ENCODE measurements at places on chromosomes 6 and 20.

- DNase-seq = no peak
These were observed 522.2 kb upstream of the FLRT3 start for GRCh38 chr20:14859627-14860026.

GRCh38 chr20:44732327-44732726, 13.3 kb upstream of the KCNK15 start:
- no peak for DNase-seq

GRCh38 chr20:2652724-2653555, 508 bp downstream of the NOP56 start:
- DNase-seq = peak; percentile 45

- DNase-seq = no peak
These were observed 26.2 kb upstream of the GATA5 start for GRCh38 chr20:62501801-62502495.

GRCh38 chr6:163986313-163986712, 571.8 kb downstream of the QKI start:
- no peak for DNase-seq

GRCh38 chr6:151317103-151317994, 74.0 kb downstream of the ZBTB2 start:
- DNase-seq = no peak

GRCh38 chr6:42045538-42046460, 4.5 kb upstream of the TAF8 start:
- DNase-seq = peak; percentile 42

DNA sequence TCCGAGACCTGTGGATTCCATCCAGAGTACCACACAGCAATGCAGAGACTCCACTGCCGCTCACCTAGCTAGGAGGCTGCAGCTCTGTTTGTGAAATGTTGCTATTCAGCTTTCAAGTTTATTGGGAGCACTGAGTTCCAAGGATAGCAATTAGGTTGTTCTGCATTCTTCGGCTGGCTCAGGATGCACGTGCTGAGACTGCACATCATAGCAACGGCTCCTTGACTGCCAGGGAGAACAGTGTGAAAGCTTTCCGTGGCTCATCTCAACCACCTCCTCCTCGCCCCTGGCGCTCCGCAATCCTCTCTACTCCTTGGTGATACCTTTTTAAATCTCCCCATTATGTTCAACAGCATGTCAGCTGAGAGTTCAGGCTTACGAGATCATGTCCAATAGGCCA, 116.6 kb downstream of the TSHZ2 start:
- no peak for DNase-seq

GRCh38 chr6:124987291-124987690, 25.1 kb downstream of the RNF217 start:
- DNase-seq = no peak

GRCh38 chr6:136235233-136235564, 14.9 kb downstream of the MTFR2 start:
- DNase-seq = no peak

DNA sequence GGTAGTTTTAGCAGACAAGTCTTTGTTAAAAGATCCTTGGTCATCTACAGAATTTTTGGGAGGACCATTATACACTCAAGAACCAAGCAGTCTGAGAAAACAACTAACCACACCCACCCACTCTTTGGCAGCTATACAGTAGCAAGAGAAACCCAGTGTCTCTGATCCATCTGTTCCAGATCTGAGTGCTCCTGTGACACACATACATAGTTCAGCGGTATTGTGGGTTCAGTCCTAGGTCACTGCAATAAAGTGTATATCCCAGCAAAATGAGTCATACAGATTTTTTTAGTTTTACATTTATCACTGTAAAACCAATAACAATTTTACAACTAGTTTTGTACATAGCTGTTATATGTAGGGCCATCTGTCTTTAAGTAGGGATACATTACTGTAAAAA, 47.4 kb upstream of the PAK5 start:
- no peak for DNase-seq

- DNase-seq = no peak
These were observed 5.6 kb downstream of the BRD2 start for GRCh38 chr6:32974016-32974333.

- DNase-seq = no peak
These were observed 80.1 kb upstream of the ID4 start for GRCh38 chr6:19757036-19757435.

DNA sequence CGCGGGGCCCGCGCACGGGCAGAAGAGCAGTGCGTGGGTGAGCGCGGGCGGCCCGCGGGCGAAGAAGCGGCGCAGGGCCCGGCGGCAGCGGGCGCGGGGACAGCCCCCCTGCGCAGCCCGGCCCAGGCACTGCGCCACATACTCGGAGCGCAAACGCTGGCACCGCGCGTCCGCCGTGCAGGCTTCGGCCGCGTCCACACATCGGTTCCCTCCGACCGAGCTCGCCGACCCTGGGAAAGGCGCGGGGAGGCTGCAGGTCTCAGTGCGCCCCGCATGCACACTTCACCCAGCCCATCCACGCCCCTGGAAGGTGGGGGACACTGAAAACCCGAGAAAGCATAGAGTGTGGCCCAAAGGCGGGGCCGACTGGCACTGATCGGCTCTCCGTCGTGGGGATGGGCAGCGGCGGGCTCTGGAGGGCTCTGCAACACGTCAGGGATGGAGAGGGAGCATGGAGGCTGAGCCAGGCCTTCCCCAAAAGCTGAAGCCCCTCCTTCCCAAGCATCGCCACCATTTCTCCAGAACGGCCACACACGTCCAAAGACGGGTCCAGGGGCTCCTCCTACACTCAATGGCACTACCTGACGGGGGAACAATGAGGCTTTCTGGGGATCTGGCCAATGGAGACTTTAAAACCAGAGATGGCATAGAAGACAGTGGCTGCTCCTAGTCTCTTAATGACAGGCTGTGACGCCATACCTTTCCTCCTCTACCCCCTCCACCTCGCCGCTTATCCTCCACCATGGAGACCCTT, 2.0 kb downstream of the GFRA4 start:
- DNase-seq = no peak

GRCh38 chr6:91106083-91106482, 519.2 kb upstream of the MAP3K7 start:
- DNase-seq = no peak

DNA sequence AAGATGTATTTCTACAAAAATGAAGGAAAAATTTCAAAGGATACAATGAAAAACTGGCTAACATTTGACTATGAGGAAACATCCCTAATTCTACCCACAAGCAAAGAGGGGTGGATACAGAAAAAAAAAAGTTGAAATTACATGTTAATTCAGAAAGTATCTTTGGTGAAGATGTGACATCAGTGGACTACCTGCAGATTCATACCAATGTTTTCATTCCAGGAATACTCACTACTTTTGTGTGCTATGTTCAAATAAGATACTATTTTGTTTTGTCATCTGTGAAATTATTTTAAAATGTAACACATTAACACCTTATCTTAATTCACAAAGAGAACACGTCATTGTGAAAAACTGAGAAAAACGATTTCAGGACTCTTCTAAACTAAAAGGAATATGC, 159.3 kb upstream of the SHLD1 start:
- DNase-seq = no peak

DNA sequence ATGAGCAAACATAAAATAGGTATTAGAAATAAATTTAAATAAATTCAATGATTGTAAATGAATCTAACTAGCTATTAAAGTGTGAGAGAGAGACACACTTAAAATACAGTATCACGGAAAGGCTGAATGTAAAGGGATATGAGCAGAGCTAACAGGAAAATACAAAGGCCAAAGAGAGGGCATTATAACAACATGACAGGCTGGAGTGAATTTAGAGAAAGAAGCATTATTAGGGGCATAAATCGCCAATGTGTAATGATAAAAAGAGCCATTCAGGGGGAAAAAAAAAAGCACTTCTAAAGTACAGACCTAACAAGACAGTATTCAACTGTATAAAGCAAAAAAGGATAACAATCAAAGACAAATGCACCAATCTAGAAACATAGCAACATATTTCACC, 28.1 kb downstream of the DACT2 start:
- no peak for DNase-seq

- DNase-seq = no peak
These were observed 20.4 kb upstream of the NOTCH4 start for GRCh38 chr6:32244270-32244669.

GRCh38 chr6:80547827-80548226, 441.4 kb downstream of the BCKDHB start:
- DNase-seq = no peak

DNA sequence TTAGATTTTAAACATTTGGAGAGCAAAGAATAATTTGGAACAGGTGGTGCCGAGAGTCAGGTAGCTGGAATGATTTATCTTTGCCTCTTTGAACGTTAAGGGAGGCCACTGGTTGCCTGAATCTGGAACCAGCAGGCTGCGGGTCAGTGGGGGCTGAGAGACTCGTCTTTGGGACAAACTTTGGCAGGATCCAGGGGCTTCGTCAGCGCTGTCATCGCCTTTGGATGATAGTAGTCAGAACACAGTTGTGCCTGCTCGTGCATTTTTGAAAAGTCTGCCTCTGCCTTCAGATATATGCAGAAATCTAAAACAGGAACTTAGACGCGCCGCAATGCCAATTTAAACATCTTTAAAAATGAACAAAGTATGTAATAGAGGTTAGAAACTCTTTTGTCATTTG, 5.0 kb downstream of the EYA2 start:
- no peak for DNase-seq

- no peak for DNase-seq
These were observed 252.5 kb downstream of the LAMA2 start for GRCh38 chr6:129135451-129135850.

GRCh38 chr6:29071831-29072723, 15.0 kb downstream of the OR2B3 start:
- peak; percentile 75 for DNase-seq

GRCh38 chr6:1657116-1657770, 47.5 kb downstream of the FOXC1 start:
- DNase-seq = no peak

DNA sequence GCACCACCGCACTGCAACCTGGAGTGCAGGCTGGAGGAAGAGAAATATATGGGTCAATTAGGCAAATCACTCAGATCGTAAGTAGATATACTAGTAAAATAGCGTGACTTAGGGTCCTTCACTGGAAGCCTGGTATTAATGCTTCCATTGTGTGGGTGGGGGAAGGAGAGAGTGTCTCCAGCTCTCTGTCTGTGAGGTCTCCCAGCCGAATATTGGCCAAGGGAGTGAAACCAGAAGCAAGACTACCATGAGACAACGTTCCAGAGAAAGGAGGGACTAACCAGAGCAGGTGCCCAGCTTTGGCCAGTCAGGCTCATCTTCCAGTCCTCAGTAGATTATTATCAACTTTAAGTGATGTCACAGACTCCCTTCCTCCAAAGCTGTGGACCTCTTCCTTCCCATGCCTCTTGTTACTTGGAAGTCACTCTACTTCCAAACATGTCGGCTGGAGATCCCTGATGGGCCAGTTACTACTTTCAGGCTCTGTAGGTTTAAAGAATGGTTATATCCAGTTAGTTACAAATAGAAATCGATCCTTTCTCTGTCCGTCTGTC, 28.8 kb downstream of the MTHFD1L start:
- DNase-seq = no peak

DNA sequence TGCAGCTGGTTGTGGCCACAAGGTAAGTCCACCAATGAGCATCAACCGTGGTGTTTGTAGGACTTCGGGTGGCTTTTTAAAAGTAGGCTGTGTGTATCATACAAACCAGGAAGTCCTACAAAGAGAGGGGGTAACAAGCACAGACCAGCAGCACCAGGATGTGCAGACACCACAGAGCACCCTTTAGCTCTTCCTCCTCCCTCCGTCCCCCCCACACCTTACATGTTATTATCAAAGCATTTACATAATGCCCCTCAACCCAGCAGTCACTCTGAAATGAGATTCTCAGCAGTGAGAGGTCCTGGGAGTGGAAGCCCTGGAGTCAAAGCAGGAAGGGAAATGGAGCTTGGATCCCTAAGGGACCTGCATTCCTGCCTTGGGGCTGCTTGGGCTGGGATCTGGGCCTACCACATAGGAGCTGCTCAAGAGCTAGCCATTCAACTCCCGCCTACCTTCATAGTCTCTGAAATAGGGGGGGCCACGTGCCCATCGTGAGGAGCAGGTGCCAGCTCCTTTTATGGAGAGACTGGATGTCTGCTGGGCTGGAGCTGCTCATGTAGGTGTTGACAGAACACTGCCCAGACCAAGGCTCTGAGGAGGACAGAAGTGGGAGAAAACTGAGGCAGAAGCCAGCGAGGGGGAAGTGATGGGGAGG, 90.6 kb downstream of the PSMB1 start:
- DNase-seq = no peak

DNA sequence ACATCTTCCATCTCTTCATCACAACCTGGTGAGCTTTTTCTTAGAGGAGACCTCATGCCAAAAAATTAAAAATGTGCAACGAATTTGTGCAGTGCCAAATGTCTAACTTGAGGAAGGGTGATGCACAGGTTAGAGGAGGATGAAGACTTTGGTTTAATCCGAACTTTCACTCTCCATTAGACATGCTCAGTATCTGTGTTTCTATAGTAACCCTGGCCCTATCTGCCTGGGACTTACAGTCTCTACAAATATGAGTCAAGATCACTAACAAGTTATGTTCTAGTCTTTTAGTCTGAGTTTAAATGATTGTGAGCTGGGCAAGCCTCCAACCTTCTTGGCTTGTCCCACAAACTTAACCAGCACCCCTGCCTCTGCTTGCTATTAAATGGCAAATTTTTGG, 377.0 kb downstream of the BMP2 start:
- no peak for DNase-seq

GRCh38 chr6:125814481-125814880, 23.7 kb downstream of the NCOA7 start:
- DNase-seq = no peak

GRCh38 chr6:89724981-89725380, 86.4 kb upstream of the LYRM2 start:
- no peak for DNase-seq

DNA sequence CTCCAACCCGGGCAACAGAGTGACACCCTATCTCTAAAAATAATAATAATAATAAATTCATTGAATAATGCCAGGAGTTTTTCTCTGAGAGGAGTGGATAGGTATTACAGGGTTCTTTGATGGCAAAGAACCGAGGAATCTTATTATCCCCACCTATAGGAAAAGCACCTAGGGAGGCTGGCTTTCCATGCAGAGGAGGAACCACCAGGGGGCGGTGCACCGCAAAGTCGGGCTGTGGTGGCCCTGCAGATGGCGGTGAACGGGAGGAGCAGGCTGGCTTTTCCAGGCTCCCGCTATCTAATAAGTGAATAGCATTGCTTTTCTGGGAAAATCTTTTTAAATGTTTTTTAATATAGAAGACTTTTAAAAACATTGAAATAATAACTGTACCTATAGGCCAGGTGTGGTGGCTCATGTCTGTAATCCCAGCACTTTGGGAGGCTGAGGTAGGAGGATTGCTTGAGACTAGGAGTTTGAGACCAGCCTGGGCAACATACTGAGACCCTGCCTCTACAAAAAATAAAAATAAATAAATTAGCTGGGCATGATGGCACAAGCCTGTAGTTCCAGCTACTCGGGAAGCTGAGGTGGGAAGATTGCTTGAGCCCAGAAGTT, 864.2 kb downstream of the KIF16B start:
- peak; percentile 71 for DNase-seq

Measured in HEK293T (cell line).